ENCODE measurements at places on chromosomes 2 and 18.

DNA sequence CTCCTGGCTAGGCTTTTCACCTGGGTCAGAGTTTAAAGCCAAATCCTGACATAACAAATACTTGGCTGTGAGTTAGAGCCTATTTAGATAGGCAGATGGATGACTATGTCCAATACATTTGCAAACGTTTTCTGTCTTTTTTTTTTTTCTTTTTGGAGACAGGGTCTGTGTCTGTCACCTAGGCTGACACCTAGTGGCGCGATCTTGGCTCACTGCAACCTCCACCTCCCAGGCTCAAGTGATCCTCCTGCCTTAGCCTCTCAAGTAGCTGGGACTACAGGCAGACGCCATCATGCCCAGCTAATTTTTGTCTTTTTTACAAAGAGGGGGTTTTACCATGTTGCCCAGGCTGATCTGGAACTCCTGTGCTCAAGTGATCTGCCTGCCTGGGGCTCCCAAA lies 124.8 kb downstream of the DYM start:
- DNase-seq, result no peak

DNA sequence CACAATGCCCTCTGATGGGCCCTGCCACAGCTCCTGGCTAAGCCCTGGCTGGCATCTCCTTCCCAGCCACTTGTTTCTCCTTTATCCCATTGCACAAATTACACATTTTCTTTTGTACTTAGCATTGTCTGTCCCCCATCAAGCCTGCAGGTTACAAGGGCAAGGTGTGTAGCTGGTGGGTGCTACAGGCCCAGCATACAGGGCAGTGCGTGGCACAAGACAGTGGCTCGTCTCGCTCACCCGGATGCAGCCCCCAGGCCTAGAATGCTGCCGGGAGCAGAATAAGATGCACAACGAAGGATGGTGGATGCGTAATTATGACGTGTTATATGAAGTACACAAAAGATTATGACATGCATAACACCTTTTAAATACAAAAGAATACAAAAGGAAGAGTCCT lies 87.6 kb downstream of the EIPR1 start:
- DNase-seq, result no peak

- no peak for DNase-seq
Measured at GRCh38 chr2:4553241-4553640, 849.9 kb downstream of the DCDC2C start.

- DNase-seq, result no peak
Measured at GRCh38 chr18:48934723-48935432, 15.9 kb downstream of the SMAD7 start.

GRCh38 chr18:48902856-48903601 lies 47.7 kb downstream of the SMAD7 start:
- peak; percentile 24 for DNase-seq

- DNase-seq, result no peak
Measured at GRCh38 chr2:100702438-100703109, 117.4 kb upstream of the NPAS2 start.

DNA sequence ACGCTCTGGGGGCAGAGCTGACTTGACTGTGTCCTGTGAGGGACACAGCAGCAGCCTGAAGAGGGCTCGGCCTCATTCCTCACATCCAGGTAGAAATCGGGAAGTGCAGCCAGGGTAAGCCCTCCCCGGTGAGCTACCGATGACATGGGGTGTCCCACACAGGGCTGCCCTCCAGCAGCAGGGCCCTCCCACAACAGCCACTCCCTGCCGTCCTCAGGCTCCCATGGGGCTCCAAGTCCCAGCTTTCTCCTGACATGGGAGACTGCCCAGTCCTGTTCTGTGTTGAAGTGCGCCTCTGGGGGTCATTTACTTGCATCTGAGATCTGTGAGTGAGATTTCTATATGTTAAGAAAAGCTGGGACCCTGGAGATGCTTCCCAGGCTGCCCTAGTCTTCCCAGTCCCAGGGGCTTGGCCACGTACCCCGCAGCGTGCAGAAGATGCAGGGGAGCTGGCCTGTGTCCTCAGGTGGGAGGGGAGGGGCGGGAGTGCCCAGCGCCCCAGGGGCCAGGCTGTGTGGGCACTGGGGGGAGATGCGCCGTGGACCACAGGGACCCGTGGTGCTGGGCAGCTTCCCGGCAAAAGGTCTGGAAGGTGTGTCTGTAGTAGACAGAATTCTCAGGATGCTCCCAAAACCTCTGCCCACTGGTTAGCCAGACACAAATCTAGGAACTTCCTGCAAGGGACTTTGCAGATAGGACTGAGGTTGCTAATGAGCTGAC lies 87.9 kb downstream of the FAM168B start:
- DNase-seq, result no peak

DNA sequence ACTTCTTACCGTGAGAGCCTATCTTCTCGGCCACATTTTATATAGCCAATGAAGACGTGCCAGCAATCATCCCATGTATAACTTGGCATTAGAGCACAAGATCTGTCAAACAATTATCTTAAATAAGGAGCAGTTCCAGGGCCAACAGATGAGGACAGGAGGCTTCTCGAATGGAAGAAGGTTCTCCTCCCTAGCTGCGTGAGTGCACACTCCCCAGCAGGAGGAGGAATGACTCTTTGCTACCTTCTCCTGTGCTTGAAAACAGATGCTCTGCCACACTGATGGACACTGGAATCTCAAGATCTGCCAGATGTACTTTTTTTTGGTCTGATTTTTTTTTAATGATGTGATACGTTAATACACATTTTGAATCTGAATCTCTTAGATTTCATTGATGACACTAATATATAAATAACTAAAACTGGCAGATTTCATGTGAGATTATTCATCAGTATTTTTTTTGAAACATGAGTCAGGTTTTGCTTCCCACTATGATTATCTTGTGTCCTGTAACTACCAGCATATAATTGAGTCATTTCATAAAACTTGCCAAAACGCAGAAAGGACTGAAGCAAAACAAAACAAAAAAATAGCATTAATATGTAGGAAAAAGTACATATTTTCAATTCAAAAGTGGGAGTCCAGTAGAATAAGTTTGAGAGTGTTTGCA lies 626 bp upstream of the VIT start:
- DNase-seq, result no peak

- no peak for DNase-seq
Measured at GRCh38 chr2:60527762-60528161, 25.7 kb downstream of the BCL11A start.

DNA sequence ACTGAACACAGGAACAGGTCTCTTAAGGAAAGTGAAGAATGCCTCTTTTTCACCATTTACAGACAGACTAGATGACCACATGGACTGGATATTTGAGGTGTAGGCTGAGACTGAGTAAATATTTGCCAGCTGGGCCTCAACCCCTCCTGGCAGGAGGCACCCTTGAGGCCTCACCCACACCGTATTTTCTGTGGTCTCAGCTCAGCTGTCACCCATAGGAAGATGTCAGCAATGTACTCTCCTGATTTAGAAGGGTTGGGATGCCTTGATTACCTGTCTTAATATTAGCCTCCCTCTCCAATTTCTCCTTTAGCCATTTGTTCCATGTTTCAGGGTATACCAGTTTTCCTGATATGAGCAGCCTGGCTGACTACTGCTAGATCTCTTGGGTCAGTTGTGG lies 20.3 kb downstream of the ADCYAP1 start:
- DNase-seq, result no peak

DNA sequence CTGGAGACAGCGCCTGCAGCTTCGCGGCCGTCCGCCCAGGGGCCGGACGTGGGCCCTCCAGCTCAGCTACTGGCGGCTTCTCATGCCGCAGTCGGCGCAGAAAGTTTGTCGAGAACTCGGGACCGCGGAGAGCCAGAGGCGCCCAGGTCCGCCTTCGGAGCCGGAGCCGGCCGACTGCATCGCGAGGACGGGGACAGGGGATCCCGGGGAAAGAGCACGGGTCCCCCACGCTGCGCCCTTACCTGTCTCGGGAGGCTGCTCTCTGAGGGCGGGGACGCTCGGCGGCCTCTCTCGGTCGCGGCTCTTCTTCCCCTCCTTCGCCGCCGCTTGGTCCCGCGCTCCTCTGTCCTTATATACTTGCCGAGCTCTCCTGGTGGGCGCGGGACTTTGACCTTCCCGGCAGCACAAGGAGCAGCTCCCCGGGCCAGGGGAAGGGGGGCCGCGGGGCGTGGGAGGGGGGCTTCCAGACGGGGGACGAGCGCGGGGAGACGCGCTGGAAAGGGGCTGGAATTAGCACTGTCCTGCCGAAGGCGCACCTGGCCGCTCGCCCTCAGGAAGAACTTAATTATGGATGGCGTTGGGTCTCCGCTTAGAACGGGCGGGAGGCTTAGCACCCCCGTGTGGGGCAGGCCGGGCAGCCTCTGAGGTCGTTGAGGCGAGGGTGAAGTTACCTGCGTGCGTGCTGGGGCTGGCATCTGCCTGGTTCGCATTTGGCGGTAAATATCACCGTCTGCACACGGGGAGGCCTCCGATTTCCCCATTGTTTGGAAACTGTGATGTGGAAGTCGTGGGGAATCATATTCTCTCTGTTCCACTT lies at the start of gene POMC:
Gene POMC, minus strand, starts transcription at position 325 of the 817 bp plus-strand sequence. CDS start 3,808 bp downstream, outside the sequence.
- DNase-seq, result peak; percentile 36

GRCh38 chr2:138548796-138549195 lies 47.2 kb downstream of the SPOPL start:
- no peak for DNase-seq

DNA sequence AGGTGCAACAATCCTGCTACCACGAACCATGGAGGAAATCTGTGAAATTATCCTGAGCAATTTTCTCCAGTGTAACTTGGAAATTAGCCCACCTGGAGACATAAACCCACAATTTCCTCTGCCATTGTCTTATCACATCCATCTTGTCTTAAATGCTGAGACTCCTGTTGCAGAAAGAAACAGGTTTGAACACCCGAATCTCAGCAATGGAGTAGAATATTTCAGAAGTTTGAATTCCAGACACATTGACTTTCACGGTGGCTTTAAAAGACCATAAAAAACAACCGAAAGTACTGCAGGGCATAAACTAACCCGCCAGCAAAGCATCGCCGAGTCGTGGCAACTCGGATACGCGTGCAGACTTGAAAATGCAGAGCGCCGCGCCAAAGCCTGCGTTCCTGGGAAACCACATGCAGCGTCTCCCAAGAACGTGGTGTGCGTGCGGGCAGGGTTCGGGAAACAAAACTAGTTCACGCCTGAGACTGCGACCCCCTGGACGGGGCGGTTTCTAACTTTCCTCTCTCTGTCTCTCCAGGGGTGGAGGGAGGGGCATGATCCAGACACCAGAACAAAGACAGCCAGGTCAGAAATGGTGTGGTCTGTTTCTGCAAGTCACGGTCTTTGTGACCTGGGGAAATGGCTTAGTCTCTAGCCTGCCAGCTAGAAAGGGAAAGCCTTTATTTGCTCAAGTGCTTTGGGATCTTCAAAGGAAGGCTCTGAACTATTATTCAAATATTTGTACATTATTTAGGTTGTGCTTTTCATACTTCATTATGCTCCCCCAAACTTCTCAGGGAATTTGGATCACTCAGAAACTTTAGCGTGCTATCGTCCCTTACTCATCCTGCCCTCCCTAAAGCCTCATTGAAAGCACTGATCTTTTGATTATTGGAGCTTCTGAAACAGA lies 26.9 kb upstream of the KCTD1 start:
- peak; percentile 61 for DNase-seq

DNA sequence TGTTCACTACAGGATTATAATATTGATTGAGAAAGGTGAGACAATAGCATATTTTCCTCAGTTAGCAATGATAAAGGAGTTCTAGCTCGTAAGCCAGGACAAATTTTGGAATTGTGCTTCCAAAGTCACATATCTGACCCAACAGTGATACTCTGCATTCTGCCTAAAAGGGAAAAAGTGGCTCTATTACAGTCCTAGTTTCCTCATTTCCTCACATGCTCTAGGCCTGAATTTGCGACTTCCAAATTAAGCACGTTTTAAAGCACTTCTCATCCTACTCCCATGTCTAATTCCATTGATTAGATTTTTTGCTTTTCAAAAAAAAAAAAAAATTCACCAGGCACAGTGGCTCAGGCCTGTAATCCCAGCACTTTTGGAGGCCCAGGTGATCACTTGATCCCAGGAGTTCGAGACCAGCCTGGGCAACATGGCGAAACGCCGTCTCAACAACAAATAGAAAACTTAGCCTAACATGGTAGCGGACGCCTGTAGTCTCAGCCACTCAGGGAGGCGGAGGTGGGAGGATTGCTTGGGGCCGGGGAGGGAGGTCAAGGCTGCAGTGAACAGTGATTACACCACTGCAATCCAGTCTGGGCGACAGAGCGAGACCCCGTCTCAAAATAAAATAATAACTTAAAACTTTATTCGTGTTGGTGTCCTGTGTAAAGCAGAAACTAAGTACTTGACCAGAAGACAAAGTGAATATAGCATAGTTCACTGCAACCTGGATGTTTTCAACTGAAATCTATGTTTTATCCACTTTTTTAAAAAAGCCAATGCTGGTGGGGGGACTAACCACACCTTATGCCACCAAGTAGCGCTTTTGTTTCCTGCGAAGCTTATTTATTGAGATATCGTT lies 1.5 kb downstream of the ESCO1 start:
- no peak for DNase-seq

- no peak for DNase-seq
Measured at GRCh38 chr18:65202091-65202490, 548.7 kb upstream of the CDH7 start.

GRCh38 chr2:128421861-128422311 lies 103.2 kb upstream of the HS6ST1 start:
- DNase-seq, result no peak

- DNase-seq, result peak; percentile 21
Measured at GRCh38 chr18:34976123-34976522, 65.1 kb upstream of the MAPRE2 start.

Data from thyroid gland (tissue), 4 donors.